ENCODE measurements at places on chromosomes 5 and 9.

DNA sequence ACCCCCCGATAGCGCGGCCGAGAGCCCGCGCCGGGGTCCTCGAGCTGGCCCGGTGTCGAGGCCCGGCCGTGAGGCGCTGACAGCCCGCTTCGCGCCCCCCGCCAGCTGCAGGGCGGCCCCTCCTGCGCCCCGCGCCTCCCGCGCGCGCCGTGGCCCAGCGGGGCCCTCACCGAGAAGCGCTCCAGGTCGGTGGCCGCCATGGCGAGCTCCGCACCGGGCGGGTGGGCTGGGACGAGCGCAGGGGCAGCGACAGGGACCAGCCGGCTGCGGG is 166 bp downstream of the SEPTIN8 start:
- no peak for DNase-seq

GRCh38 chr9:81465468-81466011 is 223.8 kb downstream of the TLE1 start:
- no peak for DNase-seq

DNA sequence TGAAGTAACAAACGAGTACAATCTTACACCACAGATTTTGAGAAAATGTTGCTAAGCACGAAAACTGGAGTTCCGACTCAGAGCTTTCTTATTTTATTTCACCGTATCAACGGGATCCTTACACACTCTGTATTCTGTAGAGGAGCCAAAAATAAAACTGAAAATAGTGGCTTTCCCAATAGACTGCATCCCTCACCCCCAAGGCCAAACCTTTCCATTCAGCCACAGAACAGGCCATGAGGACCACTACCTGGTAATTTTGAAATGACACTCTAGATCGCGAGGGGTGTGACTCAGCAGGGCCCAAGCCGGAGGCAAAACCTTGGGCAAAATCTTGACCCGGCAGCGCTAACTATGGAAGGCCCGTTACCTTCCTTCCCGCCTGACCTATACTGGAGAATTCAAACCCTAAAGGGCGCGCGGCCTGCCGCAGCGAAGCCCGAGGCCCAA is 432 bp downstream of the HSPA9 start:
- no peak for DNase-seq

DNA sequence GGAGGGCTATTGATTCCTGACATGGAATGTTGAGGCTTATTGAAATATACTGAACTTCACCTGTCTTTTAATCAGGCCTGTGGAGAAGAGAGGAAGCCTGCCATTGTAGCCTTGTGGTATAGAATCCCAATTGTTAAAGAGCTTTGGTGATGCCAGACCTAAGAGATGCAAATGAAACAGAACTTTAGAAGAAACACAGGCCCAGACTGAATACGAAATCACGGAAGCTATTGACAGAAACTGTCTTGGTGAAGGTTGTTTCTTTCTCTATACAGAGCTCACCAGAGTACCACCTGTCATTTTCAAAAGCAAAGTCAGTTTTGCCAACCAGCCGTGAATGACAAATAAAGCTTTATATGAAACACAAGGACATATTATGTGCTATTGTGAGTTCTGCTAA is 660.3 kb downstream of the ISL1 start:
- DNase-seq = no peak

- DNase-seq = no peak
Measured at GRCh38 chr5:1826235-1826980, 25.2 kb downstream of the NDUFS6 start.
